T-helper 9 cell (primary cell): ENCODE measurements at places on chromosomes 6 and 20.

- no peak for DNase-seq
These were observed 212.3 kb upstream of the LAMP5 start for GRCh38 chr20:9302091-9302462.

GRCh38 chr20:29302979-29303644 is 1954.4 kb upstream of the DEFB115 start:
- no peak for DNase-seq

DNA sequence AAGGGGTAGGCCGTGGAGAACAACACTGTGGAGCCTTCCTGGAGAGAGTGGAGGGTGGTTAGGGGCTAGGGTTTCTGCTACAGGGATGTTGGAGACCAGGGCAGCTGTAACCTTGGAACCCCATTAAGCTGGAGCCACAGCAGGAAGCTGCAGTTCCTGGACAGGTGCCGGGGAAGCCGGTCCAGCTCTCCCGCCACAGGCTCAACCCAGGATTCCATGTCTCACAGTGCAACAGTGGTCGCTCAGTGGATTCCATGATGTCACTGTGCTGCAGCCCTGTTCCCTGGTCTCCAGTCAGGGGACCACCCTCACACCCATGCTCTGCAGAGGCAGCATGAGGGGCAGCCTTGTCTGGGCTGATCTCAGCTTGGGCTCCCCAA is 264.6 kb upstream of the CDYL start:
- no peak for DNase-seq

GRCh38 chr6:53588816-53589509 is 44.1 kb upstream of the GCLC start:
- no peak for DNase-seq

DNA sequence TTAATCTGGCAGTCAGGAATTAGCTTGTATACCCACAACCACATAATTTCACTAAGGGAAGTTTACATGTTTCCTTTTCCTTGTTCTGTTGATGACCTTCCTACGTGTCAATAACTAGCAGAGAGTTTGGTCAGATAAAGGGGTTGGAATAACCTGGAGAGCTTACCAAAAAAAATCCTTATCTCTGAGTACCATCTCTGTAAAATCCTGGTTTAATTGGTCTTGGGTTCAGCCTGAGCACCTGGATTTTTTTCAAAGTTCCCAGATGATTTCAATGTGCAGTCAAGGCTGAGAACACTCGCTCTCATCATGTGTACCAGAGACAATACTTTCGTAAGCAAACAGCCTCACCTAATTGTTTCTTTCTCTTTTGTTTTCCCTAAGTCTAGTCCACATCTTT is 483.8 kb upstream of the FLRT3 start:
- DNase-seq: no peak

GRCh38 chr6:42091718-42092023 is 41.3 kb downstream of the TAF8 start:
- DNase-seq: no peak

GRCh38 chr6:28224131-28225055 is 682 bp upstream of the ZSCAN9 start:
- no peak for DNase-seq

DNA sequence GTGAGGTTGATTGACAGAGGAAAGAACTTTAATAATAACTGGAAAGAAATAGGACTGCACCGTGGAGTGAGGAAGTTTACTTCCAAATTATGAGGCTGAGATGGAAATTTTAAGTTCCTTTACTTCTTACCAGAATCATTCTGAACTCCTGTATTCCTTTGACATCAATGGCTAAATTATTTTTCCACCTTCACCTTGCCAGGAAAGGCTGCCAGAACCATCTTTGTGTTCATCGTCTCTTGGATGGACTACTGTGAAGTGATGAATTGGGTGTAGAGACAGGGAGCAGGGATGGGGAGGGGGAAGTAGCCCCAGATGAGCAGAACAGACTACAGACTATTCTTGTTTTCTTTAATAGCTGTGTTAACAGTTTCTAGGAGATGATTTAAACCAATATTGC is 102.1 kb upstream of the CEP162 start:
- no peak for DNase-seq

- DNase-seq: no peak
These were observed 76.4 kb downstream of the TMEM242 start for GRCh38 chr6:157246771-157247484.

DNA sequence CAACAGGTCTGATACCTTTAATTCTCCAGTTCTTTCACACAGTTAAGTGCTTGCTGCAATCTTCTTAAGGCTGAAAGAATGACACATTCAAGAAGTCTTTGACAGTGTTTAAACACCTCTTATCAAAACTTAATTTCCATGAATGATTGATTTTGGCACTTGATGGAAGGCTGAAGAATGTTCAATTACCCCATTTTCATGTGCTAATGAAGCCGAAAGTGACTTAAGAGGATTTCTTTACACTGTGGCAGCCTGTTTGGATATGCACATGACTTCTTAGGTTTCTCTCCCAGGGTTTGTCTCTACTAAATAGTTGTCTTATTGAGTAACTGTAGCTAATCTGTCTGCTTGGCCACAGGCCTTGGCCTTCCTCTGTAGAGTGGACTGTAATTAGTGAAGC is 81.1 kb upstream of the PRDM1 start:
- DNase-seq: no peak

DNA sequence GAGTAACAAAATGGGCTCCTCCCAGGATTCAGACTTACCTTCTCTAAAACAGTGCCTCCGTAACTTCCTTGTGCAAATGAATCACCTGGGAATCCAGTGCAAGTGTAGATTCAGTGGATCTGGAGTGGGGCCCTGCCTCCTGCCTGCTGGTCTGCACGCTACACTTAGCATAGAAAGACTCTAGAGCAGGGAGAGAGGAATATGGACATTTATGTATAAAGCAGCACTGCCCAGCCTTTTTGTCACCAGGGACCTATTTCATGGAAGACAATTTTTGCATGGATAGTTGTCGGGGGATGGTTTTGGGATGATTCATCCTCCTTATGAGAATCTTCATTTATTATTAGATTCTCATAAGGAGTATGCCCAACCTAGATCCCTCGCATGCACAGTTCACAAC is 42.3 kb upstream of the L3MBTL3 start:
- no peak for DNase-seq

DNA sequence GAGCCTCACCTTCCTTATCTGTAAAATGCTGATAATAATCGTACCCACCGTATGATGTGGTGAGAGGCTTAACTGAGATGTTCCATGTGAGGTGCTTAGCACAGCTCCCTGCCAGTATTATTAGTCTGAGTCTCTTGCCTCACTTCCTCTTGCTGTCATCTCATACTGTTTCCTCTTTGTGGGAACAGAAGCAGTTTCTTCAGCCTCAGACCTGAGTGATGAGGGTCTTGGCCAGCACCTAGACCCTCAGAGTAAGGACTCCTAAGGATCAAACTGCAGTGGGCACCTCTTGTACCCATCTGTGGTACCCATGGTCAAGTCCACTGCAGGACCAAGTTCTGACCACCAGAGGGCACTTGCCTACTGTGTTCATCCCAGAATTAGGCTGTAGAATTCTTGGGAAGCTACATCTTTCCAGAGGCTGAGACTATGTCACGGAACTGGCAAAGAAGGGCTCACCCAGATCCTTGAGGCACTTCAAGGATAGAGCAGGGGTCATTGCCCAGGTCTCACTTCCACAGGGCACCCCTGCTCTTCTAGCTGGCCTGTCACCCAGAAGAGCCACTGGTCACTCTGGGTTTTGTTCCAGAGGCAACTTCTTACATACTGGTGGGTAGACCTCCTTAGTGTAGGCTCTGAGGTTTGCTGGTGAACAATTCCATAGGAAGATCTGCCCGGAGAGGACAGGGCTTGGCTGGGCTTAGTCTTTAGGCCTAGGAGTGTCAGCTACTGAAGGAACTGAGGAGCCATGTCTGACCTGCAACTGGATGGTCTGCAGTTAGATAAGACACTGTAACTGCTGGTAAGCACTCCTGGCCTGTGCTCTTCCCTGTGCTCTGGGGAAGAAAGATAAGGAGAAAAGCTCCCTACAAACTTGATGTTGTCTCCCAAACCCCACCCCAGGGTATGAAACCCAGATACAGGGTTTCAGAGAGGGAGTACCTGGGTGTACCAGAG is 20.6 kb upstream of the SGK2 start:
- peak; percentile 32 for DNase-seq

DNA sequence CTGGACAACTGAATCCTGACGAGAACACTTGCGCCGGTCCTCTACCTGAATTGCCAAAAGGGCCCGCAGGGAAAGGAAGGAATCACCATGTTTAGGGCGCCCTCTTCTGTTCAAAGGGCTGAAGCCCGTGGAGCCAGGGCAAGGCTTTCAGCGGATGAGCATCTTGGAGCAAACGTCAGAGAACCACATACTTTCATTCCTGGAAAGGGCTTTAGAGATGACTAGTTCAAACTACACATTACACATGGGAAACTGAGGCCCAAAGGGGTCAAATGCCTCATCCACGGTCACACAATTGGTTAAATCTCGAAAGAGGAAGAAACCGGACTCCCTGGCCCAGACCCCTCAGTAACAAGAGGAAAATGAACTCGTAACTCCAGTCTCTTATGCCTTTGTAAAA is 11.5 kb upstream of the ZNF133 start:
- DNase-seq: peak; percentile 21

DNA sequence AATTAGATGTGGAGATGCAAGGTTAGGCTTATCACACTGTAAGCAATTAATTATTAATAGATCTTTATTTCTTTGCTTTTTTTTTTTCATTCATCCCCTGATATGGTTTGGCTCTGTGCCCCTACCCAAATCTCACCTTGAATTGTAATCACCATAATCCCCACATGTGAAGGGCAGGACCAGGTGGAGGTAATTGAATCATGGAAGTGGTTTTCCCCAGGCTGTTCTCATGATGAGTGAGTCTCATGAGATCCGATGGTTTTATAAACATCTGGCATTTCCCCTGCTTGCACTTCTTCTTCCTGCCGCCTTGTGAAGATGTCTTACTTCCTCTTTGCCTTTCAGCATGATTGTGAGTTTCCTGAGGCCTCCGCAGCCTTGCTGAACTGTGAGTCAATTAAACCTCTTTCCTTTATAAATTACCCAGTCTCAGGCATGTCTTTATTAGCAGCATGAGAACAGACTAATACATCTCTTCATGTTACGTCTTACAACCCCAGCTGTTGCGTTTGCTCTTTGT is 333.8 kb downstream of the CDH26 start:
- no peak for DNase-seq

- no peak for DNase-seq
These were observed 18.8 kb downstream of the LATS1 start for GRCh38 chr6:149699150-149699549.

- no peak for DNase-seq
These were observed 29.0 kb downstream of the NEDD9 start for GRCh38 chr6:11203306-11204004.

- DNase-seq: no peak
These were observed 13.8 kb downstream of the RNF144B start for GRCh38 chr6:18400831-18401446.

DNA sequence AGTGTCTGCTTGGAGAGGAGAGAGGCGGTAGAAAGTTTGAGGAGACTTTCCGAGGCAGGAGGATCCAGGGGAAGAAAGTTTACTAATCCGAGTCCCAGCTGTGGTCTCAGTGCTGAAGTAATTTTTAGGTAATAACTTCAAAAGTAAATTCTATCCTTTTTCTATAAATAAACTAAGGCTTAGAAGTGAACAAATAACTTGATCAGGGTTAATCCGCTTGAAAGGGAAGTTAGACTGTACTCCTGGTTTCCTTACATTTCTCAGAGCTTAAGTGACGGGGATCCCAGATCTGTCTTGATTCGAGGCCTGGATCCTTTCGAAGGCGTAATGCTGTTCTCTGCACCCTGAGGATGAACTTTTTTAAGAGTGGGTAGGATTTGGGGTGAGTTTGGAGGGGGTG is 2.6 kb downstream of the STK35 start:
- DNase-seq: no peak

GRCh38 chr20:21259346-21259745 is 43.8 kb upstream of the XRN2 start:
- DNase-seq: no peak

DNA sequence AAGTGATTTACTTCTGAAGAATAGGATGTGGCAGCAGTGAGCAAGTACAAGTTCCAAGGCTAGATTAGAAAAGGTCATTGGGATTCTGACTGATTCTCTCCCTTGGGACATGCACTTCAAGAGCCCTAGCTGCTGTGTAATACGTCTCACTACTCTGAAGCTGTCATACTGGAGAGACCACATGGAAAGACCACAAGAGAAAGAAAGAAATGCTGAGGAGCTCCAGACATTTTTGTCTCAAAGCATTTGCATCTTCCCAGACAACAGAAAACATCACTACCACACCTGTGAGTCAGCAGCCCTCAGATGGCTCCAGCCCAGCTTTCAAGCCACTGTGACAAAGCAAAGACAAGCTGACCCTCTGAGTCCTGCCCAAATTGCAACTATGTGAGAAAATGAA is 20.7 kb downstream of the TENT5A start:
- DNase-seq: no peak

DNA sequence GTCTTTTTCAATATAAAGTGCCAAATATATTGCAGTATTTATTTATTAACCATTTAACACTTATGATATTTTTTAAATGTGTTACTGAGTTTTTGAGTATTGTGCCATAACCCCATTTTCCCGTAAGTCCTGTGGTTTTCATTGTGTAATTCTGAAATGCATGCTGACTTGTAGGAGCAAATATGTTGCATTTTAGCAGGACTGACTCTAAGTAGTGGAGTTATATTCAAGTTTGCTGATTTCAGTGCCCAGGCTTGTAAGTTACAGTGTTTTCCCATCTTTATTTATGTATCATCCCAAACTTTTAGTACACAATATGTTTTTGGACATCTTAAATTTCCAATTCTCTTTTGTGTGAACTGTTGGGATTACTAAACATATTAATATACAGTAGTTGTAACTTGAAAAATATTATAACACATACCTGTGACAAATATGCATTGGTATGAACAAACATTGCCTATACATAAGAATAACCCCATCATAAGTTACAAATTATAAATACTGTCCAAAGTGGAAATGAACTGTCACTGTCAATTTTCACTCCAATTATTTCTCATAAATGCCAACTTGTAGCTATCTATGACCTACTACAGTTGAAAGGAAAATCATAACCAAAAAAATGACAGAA is 179.3 kb upstream of the RUNX2 start:
- DNase-seq: no peak

- DNase-seq: no peak
These were observed 77.0 kb downstream of the RNF144B start for GRCh38 chr6:18464176-18464575.

GRCh38 chr6:129429956-129430355 is 280.0 kb downstream of the ARHGAP18 start:
- DNase-seq: no peak

- DNase-seq: no peak
These were observed 61.1 kb upstream of the GLP1R start for GRCh38 chr6:38987503-38987902.

- DNase-seq: no peak
These were observed 8.5 kb upstream of the SLCO4A1 start for GRCh38 chr20:62633598-62634329.

- DNase-seq: no peak
These were observed 463.0 kb upstream of the AGPAT4 start for GRCh38 chr6:161736781-161737292.

DNA sequence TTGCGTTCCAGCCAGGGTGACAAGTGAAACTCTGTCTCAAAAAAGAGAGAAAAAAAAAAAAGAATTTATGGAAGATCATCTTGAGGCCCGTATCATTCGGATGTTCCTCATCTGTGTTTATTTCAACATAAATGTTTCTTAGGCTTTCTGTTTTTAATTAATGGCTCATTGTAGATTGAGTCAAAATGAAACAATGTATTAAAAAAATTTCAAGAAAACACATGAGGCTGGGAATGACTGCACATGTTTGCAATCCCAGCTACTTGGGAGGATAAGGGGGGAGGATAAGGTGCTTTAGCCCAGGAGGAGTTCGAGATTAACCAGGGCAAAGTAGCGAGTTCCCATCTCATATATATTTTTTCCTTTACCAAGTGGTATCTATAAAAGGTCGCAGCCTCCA is 47.3 kb downstream of the ITCH start:
- DNase-seq: no peak
